ENCODE measurements at places on chromosomes 1 and 21.

- DNase-seq: no peak
Measured at GRCh38 chr1:79852004-79852403, 845.5 kb upstream of the ADGRL4 start.

GRCh38 chr1:119954476-119955422, 58.4 kb upstream of the ADAM30 start:
- DNase-seq: no peak

DNA sequence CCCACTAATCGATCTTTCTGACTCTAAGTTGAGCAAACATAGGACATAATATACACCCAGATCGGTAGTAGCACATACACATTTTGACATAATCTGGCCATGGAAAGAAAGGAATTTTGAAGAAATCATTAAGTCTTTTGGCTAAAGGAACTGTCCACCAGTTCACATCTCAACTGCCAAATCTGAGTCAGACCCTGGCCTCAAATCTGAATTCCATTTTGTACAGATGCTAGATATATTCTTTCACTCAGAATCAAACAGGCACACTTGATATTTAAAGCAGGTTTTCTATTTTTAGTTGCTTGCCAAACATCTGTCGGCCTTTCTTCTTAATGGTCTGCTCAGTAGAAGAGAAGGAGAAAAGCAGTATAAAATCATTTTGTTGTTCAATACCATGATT, 281.8 kb downstream of the BARHL2 start:
- no peak for DNase-seq

- DNase-seq: no peak
Measured at GRCh38 chr1:214117780-214118179, 130.0 kb downstream of the PROX1 start.

GRCh38 chr1:28507247-28507645, 1.4 kb downstream of the RCC1 start:
- no peak for DNase-seq

- DNase-seq: no peak
Measured at GRCh38 chr1:173126421-173126820, 75.7 kb upstream of the TNFSF18 start.

- no peak for DNase-seq
Measured at GRCh38 chr1:243438146-243438545, 182.3 kb downstream of the SDCCAG8 start.

GRCh38 chr1:184340984-184341383, 45.8 kb upstream of the C1orf21 start:
- no peak for DNase-seq

DNA sequence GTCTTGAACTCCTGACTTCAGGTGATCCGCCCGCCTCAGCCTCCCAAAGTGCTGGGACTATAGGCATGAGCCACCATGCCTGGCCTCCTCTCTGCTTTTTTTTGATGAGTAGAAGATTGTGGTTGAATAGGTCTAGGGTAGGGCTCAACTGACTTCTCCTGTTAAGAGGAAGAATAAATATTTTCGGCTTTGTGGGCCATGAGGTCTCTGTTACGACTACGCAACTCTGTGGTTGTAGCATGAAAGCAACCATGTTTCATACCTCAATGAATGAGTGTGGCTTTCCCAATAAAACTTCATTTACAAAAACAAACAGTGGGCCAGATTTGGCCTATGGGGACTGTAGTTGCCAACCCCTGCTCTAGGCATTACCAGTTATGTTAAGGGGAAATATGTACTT, 67.8 kb downstream of the NID1 start:
- DNase-seq: no peak

- DNase-seq: no peak
Measured at GRCh38 chr21:41684381-41685245, 82.2 kb downstream of the RIPK4 start.

GRCh38 chr1:42282024-42282579, 52.9 kb downstream of the FOXJ3 start:
- no peak for DNase-seq

DNA sequence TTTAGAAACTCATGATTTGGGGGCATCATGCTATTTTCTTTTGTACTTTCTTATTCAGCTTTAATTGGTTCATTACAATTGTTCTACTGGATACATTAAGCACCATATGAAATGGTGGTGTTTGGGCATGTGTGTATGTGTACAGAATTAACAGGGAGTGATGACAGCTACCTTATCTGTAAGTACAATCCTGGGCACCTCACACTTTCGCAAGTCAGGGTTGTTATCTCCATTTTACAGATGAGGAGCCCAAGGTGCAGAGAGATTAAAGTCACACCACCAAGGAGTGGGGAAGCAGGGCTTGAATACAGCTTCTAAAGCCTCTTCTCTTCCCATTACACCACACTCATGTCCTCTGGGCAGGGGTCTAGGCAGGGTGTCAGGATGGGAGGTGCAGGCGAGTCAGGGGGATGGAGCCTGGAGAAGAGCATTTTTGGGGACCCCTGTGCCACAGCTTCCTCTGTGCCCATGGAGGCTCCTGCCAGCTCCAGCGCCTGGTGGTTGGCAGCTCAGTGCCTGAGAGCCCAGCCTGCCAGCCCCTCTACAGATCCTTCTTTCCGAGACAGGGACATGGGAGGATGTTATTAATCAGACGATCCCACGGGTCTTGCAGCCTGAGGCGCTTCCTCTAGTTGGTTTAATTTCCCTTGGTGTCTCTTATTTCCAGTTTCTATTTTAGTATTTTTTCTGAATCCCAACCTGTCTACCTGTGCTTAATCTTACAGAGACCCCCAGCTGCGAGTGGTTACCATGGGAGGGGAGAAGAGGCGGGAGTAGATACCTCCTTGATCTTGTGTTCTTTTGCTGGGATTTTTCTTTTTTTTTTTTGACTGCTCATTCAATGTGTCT, 126.2 kb upstream of the CD34 start:
- DNase-seq: no peak

DNA sequence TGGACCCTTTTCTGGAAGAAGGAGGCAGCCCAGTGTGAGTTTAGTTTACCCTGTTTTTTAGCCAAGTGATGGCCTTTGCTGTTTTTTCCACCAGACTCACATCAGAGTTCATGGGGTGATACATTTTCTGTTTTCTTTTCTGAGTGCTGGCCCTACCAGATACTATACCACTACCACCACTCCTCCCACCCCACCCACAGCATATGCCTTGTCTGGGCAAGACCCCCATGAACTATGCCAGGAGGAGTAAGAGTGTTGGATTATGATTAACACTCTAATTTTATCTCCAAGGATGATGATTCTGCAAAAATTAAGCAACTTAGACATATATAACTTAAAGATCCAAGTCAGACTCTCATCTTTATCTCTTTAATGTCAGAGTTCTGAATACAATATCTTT, 26.1 kb downstream of the FABP3 start:
- DNase-seq: no peak

GRCh38 chr1:176811511-176812288, 348.7 kb downstream of the PAPPA2 start:
- DNase-seq: no peak

- DNase-seq: peak; percentile 29
Measured at GRCh38 chr1:39657923-39658485, 13.9 kb downstream of the NT5C1A start.

GRCh38 chr1:153774780-153775457, at the start of gene SLC27A3:
TSS of gene SLC27A3 (plus strand) at chr1:153775407. CDS start at chr1:153775498, 91 bp downstream.
- DNase-seq: no peak

Data from GF-D8 (cell line).